C1 segment of cervical spinal cord (tissue), 14 donors: ENCODE measurements at places on chromosomes 2 and 18.
A peak's percentile ranks its signal among the peaks of the same experiment; 100 is the strongest.

- no peak for DNase-seq
These were observed 90.6 kb downstream of the PAX3 start for GRCh38 chr2:222208010-222208690.

DNA sequence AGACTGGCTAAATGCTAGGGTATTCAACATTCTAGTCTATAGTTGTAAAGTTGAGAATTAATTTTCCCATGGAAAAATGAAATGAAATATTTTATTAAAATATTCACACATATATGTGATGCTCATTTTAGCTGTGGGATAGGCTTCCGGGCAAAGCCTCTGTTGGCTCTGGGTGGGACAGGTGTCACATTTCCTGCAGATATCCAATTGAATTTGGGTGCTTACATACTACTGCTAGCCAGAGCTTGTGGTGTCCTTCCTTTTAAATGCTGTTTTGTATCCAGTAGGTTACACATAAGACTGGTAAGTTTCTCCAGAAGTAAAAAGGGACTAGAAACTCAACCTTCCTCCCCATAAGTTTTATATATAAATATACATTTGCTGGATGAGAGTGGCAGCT is 73.8 kb downstream of the RPRM start:
- no peak for DNase-seq

DNA sequence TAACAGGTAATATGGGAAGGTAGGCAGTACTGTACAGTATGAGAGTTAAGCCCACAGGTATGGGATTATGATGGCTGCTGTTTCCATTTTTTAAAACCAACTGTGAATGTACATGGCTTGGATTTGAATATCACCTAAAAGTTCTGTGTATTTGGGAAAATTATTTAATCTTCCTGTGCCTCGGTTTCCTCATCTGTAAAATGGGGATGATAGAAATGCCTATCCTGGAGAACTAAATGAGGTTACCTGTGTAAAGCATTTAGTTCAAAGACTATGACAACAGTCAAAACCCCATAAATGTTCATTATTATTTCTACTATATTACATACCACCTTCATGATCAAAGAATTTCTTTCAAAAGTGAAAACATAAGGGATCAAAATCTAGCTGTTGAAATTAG is 3.6 kb downstream of the KLHL41 start:
- DNase-seq, result no peak

- no peak for DNase-seq
These were observed 92.2 kb upstream of the ITGB6 start for GRCh38 chr2:160292225-160292624.

DNA sequence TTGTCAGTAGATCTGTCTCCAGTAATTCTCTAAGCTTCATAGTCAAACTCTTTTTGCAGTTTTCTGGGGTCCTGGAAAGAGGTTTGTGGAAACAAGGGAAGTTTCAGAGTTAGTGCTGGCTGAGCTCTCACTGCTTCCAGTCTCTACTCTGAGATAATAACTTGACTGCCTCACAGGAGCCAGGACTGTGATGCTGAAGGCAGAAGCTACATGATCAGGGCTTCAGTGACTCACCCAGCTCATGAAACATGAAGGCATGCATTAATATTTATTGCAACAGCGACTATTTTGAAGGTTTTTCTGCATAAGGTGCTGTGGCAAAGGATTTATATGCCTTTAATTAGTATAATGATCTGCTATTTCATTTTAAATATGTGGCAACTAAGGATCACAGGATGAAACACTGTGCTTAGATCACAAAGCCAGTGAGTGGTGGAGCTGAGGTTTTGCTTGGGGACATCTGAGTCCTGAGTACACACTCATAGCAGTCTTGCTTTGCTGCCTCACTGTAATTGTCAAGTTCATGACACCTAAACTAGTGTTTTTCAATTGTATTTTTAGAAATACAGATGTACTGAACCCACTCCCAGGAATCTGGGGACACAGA is 448.4 kb upstream of the GCFC2 start:
- DNase-seq, result no peak

GRCh38 chr18:38539856-38540255 is 974.3 kb upstream of the CELF4 start:
- no peak for DNase-seq

DNA sequence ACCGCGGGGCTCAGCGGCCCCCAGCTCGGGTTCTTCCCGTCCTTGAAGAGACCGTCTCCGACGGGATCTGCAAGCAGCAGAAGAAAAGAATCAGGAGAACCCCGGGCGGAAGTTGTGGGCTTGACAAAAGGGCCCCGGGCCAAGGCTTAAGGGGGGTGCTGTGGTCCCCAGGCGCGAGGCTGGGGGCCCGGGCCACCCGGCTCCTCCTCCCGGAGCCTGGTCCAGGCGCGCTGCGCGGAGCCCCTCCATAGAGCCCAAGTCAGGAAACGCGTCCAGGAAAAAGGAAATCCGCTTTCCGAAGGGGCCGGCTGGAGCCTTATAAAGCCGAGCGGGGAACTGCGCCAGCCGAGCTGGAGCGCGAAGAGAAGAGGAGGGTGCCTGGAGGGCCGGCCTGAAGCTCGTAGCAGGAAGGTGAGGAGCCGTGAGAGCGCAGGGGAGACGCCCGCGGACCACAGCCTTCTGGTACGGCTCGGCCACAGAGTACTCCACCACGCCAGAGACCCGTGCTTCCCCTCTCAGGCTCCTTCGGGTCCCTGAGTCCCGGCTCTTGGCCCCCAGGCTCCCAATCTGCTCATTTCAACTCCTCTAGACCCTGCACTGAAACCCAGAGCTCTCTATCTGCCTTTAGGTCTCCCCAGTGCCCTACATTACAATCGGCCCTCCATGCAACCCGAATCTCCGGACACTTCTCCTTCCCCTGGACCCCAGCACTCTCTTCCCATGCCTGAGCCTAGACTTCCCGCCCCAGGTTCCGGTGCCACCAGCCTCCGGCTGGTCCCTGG is 554 bp downstream of the FEV start:
- no peak for DNase-seq

- DNase-seq, result peak; percentile 23
These were observed 363 bp upstream of the RFTN2 start for GRCh38 chr2:197675711-197676188.

DNA sequence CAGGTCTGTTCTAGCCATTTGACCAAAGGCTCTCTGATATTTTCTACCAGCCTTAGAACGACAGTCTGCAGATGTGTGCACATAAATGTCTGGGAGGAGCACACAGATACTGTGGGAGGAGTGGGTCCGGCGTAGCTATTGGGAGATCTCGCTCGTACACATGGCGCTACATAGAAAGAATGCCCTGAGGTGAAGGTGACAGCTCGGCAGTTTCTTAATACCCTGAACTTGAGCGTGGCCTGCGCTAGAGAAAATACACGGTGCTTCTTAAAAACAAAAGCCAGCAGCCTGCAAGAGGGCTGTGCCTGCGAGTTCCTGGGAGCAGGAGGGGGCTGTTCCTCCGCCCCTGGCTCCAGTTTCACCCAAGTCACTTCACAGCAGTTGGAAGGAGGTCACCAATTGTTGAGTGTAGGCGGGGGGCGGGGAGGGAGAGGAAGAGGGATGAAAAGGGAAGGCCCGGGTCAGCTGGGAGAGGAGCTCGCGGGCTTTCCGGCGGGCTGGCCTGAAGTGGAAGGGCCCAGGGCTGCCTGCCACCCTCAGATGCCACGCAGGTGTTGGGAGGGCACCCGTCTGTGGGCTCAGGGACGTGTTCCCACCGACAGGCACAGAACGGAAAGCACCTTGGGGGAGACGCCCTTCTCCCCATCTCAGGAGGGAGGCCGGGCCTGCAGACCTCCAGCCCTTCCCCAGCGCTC is 124.7 kb upstream of the ZNF516 start:
- peak; percentile 71 for DNase-seq

DNA sequence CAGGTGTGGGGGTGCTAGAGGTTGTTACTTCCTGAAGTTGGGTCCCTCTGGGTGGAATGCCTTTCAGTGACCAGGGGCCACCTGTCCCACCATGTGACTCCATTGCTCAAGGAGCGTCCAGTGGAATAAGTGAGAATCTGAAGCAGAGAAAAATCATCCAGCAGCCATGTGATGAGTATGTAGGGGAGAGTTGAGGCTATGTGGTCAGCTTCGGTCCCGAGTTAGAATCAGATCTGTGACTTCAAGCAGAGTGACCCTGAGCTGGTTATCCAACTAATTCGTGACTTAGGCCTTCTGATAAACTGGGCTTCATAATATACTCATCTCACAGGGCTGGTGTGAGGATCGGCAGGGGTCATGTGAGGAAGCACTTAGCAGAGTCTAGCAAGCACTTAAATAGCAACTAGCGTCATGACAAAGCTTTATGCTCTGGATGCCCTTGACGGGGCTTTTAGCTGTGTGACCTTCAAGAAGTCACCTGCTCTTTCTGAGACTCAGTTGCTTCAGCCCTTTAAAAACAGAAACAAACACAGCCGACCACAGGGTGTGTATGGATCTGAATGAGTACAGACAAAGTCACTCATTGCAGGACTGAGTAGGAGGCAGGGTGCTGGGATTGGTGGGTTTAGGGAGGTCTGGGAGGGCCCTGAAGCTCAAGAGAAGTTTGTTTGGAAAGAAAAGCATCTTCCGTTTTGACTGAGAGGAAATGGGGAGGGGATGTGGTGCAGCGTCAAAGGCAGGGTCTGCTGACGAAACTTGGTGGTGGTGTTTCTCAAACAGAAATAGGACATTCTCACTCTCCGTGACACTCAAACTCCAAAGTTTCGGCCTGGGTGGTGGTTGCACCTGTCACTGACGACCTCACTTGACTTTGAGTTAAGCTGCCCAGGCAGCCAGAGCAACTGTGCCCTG is 264.0 kb upstream of the CXCR4 start:
- no peak for DNase-seq

DNA sequence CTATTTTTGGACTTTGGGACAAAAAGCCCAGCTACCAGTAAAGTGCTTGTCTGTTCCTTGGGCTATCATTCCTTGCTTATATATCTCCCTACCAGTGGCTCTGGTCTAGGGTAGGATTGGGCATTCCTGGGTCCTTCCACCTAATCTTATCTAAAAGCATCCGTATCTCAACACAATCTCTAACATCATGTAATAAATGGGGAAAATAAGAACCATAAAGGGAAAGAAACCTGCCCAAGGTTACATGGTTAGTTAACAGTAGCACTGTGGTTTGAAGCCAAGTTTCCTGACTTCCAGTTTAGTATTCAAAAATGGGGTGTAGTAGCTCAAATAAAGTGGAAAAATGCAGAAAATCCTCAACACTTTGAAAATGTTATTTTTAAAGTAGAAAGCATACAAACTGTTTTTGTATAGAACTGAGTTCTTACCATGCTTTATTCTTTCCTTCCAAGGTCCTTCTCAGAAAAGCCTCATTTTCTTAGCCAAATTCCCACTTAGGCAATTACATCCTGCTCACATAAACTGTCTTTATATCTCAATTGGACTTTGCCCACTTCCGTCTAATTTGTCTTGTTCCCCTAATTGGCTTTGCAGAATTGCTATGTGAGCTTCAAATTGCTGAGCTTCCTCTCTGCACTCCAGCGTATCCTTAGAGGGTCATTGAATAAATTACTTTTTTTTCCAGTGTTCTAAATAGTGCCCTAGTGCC is 273.1 kb upstream of the UBE2E3 start:
- no peak for DNase-seq

DNA sequence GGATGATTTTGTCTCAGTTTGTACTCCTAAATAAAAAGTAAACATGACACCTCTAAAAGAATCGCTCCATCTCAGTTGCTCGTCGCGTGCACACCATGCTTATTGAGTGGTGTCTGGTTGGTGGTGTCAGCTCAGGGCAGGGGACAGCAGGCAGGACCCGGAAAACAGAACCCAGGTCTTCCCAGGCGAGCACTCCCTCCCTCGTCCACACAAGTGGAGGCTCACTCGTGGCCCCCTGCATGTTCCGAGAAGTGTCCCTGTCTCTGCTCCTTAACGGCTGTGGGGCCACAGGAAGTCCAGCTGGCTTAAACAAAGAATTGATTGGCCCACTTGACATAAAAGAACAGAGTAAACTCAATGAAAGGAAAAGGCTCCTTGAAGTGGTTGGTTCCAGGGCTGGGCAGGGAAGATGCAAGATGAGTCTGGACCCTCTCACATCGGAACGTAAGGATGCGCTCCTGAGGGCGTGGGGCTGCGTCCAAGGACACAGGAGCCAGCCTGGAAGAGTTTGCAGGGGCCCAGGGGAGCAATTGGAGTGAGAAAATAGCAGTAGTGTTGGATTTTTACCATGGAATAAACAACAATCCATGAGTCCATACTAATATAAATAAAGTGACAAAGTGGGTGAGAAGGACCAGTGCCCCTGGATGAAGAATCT is 13.1 kb upstream of the CNDP1 start:
- DNase-seq, result no peak

DNA sequence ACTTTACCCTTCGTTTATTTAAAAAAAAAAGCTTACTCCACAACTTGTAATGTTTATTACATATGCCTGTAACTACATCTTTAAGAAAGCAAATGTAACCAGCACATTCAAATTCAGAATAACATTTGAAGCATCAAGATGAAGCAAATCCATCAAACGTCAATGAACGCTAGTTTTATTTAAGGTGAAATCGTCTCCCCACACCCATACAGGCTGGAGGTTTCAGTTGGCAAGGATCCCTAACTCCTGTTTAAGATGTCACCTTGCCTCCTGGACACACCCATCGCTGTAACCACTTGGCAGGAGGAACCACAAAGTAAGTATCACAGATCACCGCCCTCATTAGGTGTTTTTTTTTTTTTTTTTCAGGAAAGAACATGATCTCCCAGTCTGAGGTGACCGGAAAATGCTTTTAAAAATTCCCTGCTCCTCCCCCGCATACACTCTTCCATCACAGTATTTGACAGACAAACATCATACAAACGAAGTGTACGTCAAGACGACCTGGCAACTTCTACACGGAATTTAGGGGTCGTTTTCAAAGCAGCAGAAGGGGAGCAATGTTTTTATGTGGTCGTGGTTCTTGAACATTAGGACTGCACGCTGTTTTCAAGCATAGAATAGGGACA is 19.7 kb upstream of the STPG4 start:
- DNase-seq, result no peak

DNA sequence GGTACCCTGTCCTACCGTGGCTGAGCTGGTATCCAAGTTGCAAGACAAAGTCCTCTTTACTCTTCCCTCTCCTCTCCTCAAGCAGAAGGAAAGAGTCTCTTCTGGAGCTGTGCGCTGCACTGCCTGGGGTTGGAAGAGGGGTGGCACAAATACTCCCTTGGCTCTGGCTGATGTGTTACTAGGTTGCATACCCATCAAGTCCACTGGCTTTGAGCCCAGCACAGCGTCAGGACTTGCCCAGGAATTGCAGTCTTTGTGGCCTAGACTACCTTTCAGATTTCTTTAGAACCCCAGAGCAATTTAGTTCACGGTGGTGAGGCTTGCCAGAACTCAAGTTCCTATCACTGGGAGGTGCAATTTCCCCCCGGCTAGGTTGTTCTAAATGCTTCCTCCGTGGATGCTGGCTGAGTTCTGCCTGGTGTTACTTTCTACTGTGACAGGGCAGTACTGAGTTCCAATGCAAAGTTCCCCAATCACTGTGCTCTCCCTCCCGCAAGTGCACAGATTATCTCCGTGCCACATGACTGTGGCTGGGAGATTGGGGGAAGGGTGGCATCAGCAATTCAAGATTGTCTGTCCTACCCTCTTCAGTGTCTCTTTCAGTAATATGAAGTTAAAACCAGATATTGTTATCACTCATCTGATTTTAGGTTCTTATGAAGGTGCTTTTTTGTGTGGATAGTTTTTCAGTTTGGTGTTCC is 13.4 kb downstream of the MYO3B start:
- no peak for DNase-seq

- no peak for DNase-seq
These were observed 82.2 kb upstream of the LRPPRC start for GRCh38 chr2:44077942-44078511.

GRCh38 chr2:9236867-9237266 is 30.3 kb downstream of the ASAP2 start:
- DNase-seq, result peak; percentile 14
